ENCODE measurements at places on chromosomes 7 and 10.

DNA sequence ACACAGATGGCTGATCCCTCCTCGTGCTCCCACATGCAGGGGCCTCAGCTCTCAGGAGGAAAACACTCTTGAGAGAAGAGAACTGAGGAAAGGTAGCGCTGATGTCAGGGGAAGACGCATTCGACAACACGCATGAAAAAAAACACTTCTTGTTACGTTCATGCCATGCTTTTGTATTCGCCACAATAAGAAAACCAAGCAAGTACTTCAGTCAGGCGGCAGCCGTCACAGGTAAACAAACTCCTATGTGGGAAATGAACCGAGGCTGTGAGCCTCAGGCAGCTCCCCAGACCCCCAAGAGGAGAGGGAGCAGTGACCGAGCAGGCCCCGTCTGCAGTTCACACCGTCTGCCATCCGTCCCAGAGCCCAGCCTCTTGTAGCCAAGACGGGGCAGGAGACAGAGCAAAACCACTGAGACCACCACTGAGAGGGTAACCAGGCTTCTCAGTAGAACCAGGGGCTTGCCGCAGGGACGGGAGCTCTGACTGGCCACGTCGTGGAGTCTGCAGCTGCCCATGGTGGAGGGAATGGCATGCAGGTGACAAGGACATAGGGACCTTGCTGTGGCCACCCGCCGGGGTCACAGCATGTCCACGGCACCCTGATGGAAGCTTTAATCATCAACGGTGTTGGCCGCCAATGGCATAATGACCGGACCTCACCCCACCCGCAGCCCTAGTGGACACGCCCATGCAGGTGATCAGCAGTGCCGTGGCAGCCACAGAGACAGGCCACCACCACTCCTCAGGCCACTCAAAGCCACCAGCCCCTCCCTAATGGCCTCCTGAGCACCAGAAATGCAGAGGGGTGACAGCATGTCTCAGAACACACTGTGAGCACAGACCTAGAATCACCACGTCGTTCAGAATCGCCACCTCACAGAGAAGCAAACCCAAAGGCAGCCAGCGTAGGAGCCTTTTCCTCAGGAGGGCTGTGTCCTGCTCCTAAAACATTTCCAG lies 304.3 kb downstream of the PTPRN2 start:
- DNase-seq, result no peak

GRCh38 chr7:15757041-15758000 lies 70.8 kb upstream of the MEOX2 start:
- no peak for DNase-seq

- no peak for DNase-seq
These were observed 84.0 kb downstream of the ARL4A start for GRCh38 chr7:12771378-12771877.

GRCh38 chr7:155576416-155576815 lies 30.1 kb upstream of the CNPY1 start:
- DNase-seq, result no peak

- no peak for DNase-seq
These were observed 1.4 kb downstream of the VOPP1 start for GRCh38 chr7:55570939-55571338.

- DNase-seq, result no peak
These were observed 45.4 kb downstream of the CHST3 start for GRCh38 chr10:72009425-72010081.

GRCh38 chr7:112154690-112155089 lies 51.5 kb downstream of the DOCK4 start:
- DNase-seq, result no peak

GRCh38 chr10:70675496-70676161 lies 3.3 kb downstream of the ADAMTS14 start:
- DNase-seq, result no peak

GRCh38 chr10:101256387-101256786 lies 27.1 kb upstream of the LBX1 start:
- no peak for DNase-seq

GRCh38 chr10:103707956-103708626 lies 147.3 kb downstream of the SH3PXD2A start:
- DNase-seq, result no peak

Measured in activated T-helper 1 cell treated with anti-CD3 and anti-CD28 coated beads, Interleukin-2, amount 50 U/mL, for 16 hours (primary cell).